ENCODE measurements at places on chromosomes 13 and 19.

DNA sequence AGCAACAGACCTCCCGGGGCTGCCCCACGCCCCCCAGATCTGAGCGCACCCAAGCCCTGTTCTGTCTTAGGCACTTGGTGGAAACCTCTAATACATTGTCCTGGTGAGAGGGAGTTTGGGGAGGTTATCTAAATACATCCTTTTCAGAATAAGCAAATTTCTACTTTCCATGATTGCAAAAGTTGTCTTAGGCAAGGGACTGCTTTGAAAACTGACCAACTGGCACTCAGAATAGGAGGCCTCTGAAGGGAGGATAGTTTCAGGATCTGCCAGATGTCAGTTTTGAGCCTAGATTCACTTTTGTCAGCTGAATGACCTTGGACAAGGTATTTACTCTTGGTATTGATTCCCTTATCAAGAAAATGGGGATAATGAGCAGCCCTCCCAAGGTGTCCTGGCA is 11.8 kb downstream of the SERP2 start:
- DNase-seq: no peak

DNA sequence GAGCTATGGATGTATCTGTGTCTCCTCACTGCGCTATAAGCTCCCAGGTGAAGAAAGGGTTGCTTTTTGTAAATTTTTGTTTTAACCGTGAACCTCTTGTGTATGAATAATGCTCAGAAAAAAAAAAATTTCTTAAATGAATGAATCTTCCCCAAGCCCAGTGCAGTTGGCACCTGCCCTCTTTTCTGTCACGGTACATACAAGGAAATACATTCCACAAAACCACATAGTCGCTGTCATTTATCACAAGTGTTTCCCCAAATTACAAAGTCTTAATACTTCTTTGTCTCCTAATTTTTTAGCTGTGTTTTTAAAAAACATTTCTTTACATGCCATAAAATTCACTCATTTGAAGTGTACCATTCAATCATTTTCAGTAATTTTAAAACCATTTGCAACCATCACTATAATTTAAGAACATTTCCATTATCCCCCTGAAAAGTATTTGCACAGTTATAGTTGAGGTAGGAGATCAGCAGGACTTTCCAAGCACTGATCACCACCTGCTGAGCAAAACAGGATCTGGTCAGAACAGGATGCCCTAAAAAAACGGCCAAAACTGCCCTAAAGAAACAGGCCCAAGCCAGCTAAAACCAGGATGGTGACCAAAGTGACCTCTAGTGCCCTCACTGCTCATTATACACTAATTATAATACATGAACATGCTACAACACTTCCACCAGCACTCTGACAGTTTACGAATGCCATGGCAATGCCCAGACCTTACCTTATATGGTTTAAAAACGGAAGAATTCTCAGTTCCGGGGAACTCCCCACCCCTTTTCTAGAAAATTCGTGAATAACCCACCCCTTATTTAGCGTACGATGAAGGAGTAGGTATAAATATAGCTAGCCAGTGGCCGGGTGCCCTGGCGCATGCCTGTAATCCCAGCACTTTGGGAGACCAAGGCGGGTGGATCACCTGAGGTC is 1.3 kb upstream of the TEX30 start:
- DNase-seq: no peak

GRCh38 chr19:50358483-50359327 is 6.7 kb downstream of the NAPSA start:
- no peak for DNase-seq

- no peak for DNase-seq
Measured at GRCh38 chr13:40780822-40781401, 8.5 kb upstream of the SLC25A15 start.

DNA sequence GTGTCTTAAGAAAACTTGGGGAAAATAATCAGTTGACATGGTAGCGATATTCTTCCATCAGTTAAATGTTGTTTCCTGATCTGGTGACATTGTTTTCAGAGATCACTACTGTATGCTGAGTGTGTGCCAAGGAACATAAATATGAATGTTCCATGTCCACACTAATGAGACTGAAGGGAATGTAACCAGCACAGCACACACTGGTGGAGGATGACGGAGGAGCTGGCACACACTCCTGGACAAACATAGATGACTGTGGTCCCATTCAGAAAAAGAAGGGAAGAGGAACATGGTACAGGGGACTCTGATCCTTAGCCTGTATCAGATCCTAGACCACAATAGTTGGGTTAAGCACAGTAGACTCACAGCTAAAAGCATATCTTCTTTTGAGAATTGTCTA is 574.8 kb downstream of the MYO16 start:
- DNase-seq: no peak
